Esophagus squamous epithelium (tissue), 5 donors: ENCODE measurements at places on chromosomes 1 and 21. TPM values are rescaled to one million over a fixed set of nuclear protein-coding genes. Genes with fewer than 3 reads are reported as not detected.

DNA sequence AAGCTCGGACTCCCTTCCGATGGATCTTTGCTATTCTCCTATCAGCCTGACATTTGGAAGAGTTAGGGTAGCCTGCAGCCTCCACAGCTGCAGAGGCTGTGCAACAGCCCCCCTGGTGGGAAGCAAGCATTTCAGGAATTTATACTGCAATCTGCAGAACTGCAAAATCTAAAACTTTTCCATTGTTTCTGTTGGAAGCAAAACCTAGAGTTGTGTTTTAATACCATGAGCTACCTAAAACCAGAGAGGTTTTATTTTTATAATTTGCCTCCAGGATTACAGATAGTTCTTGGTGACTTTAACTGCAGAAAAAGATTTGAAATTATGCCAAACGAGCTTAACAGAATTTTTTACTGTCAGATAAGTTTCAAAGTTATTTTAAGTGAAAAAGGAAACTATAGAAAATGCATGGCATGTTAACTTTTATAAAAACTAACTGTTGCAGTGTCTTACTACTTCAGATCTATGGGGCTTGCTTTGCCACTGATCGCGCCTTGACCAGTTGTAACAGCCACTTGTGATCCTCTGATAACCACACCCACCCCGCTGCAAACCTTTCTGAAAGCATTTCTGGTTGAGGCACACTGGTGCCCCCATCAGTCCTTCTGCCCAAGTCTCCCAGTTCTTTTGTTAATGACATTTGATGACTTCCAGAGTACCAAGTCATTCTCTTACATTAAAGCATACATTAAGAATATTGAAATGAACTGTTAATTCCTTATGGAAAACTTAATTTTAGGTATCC is 64.8 kb downstream of the PRDM2 start:
- no peak overlapping the region for H3K4me3 ChIP-seq
- no peak overlapping the region for H3K27ac ChIP-seq
- no peaks in the 10 kb centered on the region for H3K27me3 ChIP-seq
- peaks cover 33% of the 10 kb centered on the region for H3K4me1 ChIP-seq

The GATAD2B gene
- total RNA-seq: 11.6 TPM

The USP16 gene
- total RNA-seq: 44.3 TPM

The GCSAML gene
- 0.88 TPM for total RNA-seq

DNA sequence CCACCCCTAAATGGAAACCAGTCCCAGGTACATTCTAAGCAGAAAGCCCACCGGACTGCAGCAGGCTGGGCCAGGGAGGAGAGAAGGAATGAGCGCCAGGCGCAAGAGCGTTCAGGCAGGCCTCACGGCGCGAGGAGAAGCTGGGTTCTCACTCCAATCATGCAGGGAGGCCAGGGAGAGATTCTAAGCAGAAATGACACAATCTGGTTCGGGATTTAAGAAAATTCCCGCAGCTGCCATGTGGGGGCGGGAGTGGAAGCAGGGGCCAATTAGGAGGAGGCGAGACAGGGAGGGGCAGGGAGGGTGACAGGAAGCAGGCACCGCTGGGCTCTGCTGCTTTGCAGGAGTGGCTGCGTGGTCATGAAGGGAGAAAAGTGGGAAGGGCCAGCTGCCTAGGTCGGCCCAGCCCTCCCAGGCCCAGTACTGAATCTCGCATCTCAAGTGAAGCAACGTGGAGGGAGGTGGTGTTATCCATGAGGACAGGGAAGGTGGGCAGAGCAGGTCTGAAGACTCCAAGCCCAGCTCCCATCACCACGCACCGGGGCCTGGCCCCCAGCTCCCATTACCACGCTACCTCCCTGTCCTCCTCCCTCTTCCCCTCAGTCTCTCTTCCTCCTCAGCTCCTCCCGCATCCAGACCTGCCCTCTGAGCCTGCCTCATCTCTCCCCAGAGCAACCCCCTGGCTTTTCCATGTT is 11.8 kb downstream of the NPHP4 start:
- H3K36me3 ChIP-seq: no peaks in the 10 kb centered on the region
- no peak overlapping the region for H3K4me3 ChIP-seq
- DNase-seq: no peak
- peaks cover 6% of the 10 kb centered on the region for H3K4me1 ChIP-seq
- no peaks in the 10 kb centered on the region for H3K27me3 ChIP-seq

- no peak overlapping the region for H3K27ac ChIP-seq
- DNase-seq: no peak
- no peaks in the 10 kb centered on the region for H3K4me1 ChIP-seq
- no peaks in the 10 kb centered on the region for H3K27me3 ChIP-seq
- H3K4me3 ChIP-seq: no peak overlapping the region
Observed at GRCh38 chr1:240109920-240110636, 18.4 kb downstream of the FMN2 start.

The ORC1 gene
- 2.3 TPM for total RNA-seq

- H3K27ac ChIP-seq: peak overlapping the region; percentile 79
- no peaks in the 10 kb centered on the region for H3K36me3 ChIP-seq
- DNase-seq: no peak
- peaks cover 19% of the 10 kb centered on the region for H3K4me1 ChIP-seq
Observed at GRCh38 chr1:33219886-33220661, 36.2 kb upstream of the ZNF362 start.

DNA sequence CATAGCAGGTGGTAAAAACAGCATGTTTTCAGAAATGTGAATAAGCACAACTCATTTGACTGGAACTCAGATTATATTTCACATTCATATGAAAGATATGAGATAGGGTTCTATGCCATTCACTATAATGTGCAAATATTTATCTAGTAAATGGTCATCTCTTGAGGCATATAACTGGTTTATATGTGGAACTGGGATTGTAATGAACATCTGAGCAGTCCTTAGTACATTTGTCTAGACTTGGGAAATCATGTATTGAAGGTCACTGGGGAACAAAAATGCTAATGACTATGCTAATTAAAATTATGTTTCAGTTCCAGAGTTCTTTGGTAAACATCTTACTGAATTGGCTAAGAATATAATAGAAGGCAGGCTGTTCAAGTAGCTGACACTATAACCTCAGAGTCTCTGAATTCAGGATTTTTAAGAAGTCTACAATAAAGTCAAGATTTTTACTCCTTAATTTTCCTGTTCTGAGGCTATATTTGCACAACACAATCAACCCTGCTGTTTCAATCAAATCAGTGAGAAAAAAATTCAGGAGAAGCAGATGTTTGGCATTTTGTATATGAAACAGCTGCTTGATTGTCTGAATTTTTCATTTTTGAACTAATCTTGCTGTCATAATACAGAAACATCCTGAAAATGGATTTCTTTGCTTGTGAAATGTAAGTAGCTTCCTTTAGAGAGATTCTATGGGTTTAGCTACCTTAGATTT is 244.8 kb upstream of the RGS18 start:
- H3K36me3 ChIP-seq: no peaks in the 10 kb centered on the region
- H3K27ac ChIP-seq: no peak overlapping the region
- no peak overlapping the region for H3K4me3 ChIP-seq
- DNase-seq: no peak

- H3K27me3 ChIP-seq: peaks cover 85% of the 10 kb centered on the region
- H3K4me3 ChIP-seq: peak overlapping the region; percentile 21
- peak overlapping the region; percentile 96 for H3K27ac ChIP-seq
- no peaks in the 10 kb centered on the region for H3K36me3 ChIP-seq
- H3K4me1 ChIP-seq: peaks cover 6% of the 10 kb centered on the region
Observed at GRCh38 chr21:36718951-36719501, 20.1 kb downstream of the SIM2 start.

DNA sequence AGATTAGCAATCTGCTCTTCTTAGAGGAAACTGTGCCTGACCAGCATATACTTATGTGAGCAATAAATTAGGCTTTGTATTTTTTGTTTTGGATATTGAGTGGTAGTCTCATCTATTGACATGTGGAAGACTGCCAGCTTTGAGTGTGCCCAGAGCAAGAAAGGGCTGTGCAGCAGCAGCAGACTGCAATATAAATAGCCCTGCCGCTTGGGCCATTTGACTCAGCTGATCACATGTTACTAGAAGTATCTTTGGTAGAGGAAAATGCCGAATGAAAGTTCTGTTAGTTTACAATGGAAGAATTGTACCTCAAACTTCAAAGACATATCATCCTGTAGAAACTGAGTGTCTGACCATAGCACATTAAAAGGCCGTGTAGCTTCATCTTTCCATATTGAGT is 9.1 kb upstream of the PSMB2 start:
- no peaks in the 10 kb centered on the region for H3K27me3 ChIP-seq
- H3K27ac ChIP-seq: no peak overlapping the region
- DNase-seq: no peak
- no peaks in the 10 kb centered on the region for H3K4me1 ChIP-seq
- H3K4me3 ChIP-seq: no peak overlapping the region
- no peaks in the 10 kb centered on the region for H3K36me3 ChIP-seq

The OR10J1 gene
- not detected for total RNA-seq

GRCh38 chr1:10428984-10429383 is 1.2 kb upstream of the CENPS start:
- H3K27ac ChIP-seq: no peak overlapping the region
- H3K36me3 ChIP-seq: no peaks in the 10 kb centered on the region
- H3K4me3 ChIP-seq: no peak overlapping the region
- H3K27me3 ChIP-seq: no peaks in the 10 kb centered on the region
